Common myeloid progenitor, CD34-positive (primary cell): ENCODE measurements at places on chromosomes 13 and 19.

DNA sequence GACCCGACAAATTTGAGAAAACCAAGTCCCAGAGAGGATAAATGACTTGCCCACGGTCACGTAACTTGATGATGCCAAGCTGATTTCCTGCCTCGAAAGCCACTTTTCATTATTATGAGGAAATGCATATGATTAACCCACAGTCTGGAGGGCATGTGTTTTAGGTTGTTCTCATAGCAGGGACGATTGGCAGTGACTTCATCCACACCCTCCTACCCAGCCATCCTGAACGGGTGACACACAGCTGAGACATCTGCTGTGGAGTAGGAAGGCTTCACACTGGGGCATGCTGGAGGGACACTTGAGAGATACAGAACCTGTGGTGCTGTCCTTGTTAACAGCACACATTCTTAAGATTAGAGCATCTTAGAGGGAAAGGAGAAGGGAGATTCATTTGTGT lies 65.4 kb upstream of the WDFY2 start:
- DNase-seq: no peak

- DNase-seq: no peak
Measured at GRCh38 chr13:51282322-51282721, 57.2 kb upstream of the SERPINE3 start.

- DNase-seq: no peak
Measured at GRCh38 chr19:32324631-32325285, 20.7 kb upstream of the ZNF507 start.

DNA sequence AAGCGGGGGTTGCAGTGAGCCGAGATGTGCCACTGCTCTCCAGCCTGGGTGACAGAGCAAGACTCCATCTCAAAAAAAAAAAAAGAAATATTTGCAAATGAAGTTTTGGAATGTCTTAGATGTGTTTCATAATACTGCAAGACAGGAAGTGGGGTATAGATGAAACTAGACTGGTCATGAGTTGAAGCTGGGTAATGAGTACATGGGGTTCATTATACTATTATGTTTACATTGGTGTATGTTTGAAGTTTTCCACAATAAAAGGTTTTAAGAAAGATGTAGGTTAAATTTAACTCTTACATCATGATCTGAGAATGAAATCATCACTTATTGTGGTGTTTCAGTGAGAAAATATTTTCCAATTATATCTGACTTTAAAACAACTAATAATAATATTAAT lies 19.0 kb downstream of the FNDC3A start:
- DNase-seq: no peak

GRCh38 chr13:107185889-107186288 lies 618.0 kb upstream of the ARGLU1 start:
- DNase-seq: no peak

DNA sequence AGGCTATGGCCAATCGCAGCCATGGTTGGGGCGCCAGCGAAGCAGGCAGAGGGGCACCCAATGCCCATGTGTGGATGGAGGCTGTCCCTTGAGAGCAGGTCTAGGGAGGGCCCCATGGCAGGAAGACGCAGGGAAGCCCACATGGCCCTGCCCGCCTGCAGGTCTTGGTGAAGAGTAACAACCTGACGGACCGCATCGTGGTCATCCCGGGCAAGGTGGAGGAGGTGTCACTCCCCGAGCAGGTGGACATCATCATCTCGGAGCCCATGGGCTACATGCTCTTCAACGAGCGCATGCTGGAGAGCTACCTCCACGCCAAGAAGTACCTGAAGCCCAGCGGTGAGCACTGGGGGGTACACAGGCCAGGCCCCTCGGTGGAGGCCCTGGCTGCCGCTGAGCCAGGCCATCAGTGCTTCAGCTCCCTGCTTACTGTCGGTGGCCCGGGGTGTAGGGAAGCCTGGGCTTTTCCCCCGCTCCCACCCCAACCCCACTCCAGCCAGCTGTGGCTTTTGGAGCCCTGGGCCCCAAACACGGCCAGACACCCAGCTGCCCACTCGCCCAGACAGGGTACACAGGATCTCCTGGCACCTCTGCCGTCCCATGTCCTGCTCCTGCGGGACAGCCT lies 14.6 kb downstream of the YIPF2 start:
- DNase-seq: no peak

- DNase-seq: no peak
Measured at GRCh38 chr13:22108283-22108942, 437.5 kb downstream of the FGF9 start.

DNA sequence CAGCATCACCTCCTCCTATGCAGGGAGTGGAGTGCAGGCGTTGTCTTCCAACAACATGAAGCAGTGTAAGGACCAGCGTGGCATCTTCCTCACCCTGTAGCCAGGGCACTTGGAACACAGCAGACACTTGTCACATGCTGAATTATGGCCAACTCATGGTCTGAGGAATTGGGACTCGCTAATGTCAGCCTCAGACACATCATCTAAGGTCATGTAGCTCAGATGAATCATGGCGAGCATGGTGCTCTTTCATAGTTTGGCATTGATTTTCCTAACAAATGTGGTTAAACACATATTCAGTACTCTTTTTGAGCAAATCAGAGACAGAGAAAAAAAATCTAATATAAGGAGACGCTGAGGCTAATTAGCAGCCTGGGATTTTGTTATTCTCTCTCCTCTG lies 99.6 kb upstream of the SGCG start:
- no peak for DNase-seq

GRCh38 chr13:41459432-41460073 lies 2.2 kb downstream of the RGCC start:
- no peak for DNase-seq

DNA sequence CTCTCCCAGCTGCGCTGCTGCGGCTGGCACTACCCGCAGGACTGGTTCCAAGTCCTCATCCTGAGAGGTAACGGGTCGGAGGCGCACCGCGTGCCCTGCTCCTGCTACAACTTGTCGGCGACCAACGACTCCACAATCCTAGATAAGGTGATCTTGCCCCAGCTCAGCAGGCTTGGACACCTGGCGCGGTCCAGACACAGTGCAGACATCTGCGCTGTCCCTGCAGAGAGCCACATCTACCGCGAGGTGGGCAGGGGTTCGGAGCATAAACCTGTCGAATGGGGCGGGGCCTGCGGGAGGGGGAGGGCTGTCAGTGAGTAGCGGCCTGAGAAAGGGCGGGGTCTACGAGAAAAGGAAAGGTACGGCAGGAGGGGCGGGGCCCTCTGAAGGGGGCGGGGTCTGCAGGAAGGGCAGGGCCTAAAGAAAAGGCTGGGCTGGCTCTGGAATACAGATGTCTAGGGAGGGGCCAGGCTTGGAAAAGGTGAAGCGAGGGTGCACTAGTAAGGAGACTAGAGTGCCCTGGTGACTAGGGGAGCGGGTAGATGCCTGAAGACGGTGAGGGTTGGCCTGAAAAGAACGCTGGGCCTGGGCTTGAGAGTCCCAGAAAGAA lies 3.6 kb downstream of the CD37 start:
- no peak for DNase-seq

- DNase-seq: no peak
Measured at GRCh38 chr13:36776175-36776574, 42.8 kb upstream of the RFXAP start.

DNA sequence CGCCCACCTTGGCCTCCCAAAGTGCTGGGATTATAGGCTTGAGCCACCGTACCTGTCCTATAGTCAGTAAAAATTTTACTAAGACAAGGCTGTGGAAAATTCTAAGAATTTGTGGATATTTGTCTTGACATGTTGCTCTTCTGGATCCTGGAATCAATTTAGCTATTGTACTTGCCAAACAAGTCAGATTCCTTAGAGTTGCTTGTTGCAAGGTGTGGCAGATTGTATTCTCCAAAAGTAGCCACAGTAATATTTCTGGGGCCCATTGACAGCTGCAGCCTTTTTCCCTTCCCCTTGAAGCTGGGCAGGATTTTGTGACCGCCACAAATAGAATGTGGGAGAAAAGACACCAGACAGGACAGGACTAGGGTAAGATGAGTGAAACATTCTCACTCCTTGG lies 98.8 kb upstream of the TMTC4 start:
- no peak for DNase-seq
